ENCODE measurements at places on chromosomes 2 and 18.

- no peak for DNase-seq
Observed at GRCh38 chr2:121898483-121898882, 143.0 kb downstream of the TSN start.

DNA sequence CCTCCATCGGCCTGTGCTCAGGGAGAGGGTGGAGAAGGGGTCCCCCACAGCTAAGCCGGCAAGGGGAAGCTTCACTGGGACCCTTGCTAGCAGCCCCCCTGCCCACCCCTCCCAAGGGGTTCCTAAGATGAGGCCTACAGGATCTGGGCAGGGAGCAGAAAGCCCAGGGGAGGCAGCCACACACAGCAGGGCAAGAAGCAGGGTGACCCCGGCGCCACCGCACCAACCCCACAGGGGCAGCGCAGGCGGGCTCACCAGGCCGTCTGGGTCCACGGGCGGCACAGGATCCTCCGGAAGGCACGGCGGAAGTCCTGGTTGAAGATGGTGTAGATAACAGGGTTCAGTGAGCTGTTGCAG lies 1.8 kb downstream of the ADRA2B start:
- DNase-seq: no peak

DNA sequence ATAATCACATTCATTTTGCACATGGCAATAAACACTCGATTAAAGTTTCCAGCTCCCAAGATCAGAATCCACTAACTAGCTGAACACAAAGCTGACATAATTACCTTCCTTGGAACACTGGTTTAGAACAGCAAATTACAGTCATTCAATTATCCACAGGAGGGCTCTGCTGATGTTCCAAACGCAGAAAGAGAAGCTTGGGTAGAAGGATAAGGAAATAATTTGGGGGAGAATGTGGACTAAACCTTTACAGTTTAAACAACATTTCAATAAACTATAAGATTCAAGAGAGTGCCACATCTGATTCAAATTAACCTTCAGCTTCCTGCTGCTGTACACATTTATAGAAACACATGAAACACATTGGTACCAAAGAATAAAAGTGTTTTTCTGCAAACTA lies 67.8 kb upstream of the ARL4C start:
- no peak for DNase-seq

GRCh38 chr2:120291401-120292311 lies 39.0 kb downstream of the RALB start:
- DNase-seq: no peak

GRCh38 chr2:74935975-74936391 lies 22.5 kb upstream of the POLE4 start:
- DNase-seq: no peak

GRCh38 chr2:20972110-20972509 lies 71.8 kb downstream of the APOB start:
- DNase-seq: no peak

- no peak for DNase-seq
Observed at GRCh38 chr18:55458456-55459203, 129.4 kb downstream of the TCF4 start.

DNA sequence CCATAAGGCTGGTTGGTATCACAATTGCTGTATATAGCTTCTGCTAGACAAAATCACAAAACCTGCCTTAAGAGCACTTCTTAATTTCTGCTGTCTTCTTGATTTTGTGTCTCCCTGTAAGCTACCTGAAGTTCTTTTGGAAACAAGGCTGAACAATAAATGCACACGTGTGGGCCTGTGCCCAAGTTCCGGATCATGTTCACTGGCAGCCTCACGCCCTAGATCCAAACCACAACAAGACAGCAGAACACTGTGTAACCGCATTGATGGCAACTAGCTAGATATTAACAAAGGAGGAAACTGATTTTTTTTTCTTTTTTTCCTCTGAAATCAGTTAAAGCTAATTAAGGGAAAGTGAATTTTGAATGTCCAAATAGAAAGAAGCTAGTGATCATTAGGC lies 81.5 kb upstream of the LYPD6B start:
- DNase-seq: no peak

GRCh38 chr2:69567157-69567908 lies 76.2 kb downstream of the AAK1 start:
- DNase-seq: no peak

GRCh38 chr2:74253971-74254310 lies 55.5 kb downstream of the MTHFD2 start:
- DNase-seq: no peak

GRCh38 chr2:96163768-96164429 lies 18.7 kb upstream of the DUSP2 start:
- DNase-seq: peak; percentile 51

DNA sequence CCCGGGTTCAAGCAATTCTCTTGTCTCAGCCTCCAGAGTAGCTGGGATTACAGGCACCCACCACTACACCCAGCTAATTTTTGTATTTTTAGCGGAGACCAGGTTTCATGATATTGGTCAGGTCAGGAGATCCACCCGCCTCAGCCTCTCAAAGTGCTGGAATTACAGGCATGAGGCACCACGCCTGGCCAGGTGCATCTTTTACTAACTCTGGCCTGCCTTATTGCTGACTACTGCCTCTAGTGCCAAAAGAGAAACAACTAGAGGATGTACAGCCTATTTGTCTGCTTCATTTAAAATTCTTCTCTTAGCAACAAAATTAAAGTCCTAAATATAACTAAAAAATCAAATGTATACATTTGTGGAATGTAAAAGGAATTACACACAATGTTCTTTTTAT lies 115.4 kb downstream of the BMPR2 start:
- DNase-seq: no peak

GRCh38 chr2:221077251-221077650 lies 494.9 kb downstream of the EPHA4 start:
- DNase-seq: no peak

GRCh38 chr2:237503201-237503600 lies 16.1 kb downstream of the MLPH start:
- no peak for DNase-seq

DNA sequence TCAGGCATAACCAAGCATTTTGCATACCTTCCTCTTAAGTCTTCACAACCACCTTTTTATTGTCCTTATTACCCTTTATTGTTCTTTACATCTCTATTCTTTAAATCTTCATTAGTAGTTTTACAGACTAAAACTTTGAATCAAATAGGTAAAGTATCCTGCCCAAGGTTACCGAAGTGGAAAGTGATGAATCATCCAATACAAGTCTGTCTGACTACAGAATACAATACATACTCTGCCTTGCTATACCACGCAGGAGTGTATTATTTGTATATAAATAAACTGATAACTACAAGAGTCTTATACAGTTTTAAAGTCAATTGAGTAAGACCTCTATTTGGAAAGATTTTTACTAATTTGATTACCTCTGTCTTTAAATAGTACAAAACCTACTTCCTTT lies 196.0 kb downstream of the ZEB2 start:
- no peak for DNase-seq

DNA sequence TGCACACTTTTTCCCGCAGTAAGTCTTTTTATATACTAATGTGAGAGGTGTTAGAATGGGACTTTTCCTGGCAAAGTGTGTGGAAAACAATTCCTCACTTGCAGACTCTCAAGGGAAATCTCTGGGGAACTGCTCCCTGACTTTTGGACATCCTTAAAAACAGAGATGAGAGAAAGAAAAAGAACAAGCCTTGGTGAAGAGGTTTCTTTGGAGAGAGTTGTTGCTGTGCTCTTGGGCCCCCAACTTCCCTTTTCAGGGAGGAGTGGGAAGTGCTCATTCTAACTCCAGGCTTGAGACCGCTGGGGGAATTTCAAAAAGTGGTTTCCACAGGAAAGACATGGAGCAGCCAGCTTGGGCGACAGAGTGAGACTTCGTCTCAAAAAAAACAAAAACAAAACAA lies 142.6 kb upstream of the SPRED2 start:
- no peak for DNase-seq

DNA sequence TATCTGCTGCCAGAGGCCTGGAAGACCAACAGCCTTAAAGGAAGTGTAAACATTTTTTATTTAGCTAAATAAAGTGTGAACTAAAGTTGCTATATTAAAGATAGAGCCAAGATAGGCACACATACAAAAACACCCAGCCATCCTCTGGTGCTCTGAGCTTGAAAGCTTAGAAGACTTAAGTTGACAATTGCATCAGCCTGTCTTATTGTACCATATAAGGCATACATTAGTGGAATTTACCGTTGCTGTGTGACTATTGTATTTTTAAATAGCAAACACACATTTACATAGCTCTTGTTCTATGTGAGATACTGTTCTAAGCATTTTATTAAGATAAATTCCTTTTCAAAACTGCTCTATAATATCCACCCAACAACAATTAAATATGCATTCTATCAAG lies 736.6 kb upstream of the ZEB2 start:
- no peak for DNase-seq

DNA sequence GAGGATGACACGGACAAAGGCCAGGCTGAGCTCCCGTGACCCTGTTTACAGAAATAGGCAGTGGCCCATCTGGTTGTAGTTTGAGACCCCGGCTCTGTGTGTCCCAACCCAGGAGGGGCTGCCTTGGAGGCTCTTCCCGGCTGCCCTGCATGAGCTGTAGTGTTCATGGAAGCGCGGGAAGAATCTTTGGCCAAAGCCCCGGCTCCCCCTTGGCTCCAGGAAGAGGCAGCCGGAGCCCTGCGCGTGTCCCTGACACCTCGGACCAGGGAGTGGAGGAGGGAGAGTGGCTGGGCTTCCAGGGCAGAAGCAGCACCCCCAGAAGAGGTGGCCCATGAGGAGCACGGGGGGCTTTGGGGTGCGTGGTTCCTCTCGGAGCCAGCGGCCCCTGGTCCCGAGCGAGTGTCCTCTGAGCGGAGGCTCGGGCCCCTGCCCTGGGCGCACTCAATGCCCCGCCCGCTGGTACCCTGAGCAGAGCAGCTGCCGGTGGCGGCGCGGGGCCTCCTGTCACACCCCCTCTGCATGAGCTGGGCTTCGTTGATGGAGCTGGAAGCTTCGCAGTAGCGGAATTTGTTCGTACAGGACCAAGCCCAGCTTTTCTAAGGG lies 21.7 kb downstream of the GPR35 start:
- DNase-seq: no peak

GRCh38 chr2:220077488-220077887 lies 450.1 kb downstream of the SLC4A3 start:
- no peak for DNase-seq

- DNase-seq: no peak
Observed at GRCh38 chr2:128309280-128310093, 9.2 kb downstream of the HS6ST1 start.

DNA sequence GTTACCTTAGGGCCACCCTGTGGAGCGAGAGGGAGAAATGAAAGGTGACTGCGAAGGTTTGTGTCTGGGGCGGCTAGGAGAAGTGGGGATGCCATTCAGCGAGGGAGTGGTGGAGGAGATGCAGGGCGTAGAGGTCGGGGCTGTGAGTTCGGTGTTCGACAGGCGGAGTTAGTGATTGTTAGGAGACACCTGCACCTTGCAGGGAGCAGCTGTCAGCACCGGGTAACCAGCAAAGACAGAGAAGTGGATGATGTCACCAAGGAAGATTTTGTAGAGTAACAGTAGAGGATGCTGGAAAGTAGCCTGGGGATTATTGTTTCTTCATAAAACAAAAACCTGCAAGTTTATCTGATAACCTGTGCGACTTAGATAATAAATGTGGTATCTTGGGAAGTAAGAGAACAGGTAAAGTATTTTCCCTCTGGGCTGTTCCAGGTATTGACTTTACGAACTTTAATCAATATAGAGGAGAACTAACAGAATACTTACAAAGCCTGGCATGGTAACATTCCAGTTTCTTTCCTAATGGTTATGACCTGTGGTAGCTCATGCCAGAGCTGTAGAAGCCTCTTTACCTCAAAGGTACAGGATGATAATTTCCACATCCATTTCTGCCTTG lies 63.8 kb downstream of the SPTBN1 start:
- no peak for DNase-seq

DNA sequence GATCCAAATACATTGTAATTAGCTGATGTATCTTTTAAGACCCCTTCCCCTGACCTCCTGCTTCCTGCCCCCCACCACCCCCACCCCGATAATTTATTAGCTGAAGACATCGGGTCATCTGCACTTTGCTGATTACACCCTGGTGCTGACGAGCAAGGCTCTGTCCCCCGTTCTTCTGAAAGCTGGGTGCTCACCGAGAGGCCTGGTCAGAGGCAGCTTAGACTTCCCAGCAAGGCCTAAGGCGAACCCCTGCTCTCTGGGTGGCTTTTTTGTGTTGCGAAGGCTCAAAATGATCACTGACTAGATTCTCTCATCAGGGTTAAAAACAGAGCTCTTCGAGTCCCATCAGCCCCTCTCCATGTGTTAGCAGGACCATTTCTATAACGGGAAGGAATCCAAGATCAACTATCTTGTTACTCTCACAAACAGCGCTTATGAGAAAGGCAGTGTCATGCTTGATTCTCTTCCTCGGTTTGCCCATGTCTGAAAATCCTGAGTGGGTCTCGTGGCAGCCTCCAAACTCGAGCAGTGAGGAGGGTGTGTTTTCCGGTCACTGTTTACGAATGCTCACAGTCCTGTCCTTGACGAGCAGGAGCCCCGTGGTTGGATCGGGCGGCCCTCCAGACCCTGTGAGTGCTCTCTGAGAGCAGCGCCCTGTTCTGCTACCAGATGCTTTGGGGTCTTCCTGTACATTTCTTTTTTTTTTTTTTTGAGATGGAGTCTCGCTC lies 201.6 kb downstream of the HDAC4 start:
- no peak for DNase-seq

GRCh38 chr2:196170213-196170605 lies 1.2 kb downstream of the STK17B start:
- no peak for DNase-seq

DNA sequence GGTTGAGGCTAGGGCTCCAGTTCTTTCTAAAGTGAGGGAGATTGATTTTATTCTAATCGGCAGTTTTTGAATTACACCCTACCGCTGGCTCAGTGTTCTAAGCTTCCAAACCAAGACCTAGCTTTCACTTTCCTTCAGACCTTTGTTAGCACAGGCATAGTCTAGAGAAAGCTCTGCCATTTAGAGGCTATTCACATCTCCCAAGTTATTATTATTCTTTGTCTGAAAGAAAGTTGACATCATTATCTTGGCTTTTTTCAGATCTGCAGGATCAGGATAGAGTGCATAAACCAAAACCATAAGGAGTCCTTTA lies 276.8 kb downstream of the ASXL3 start:
- DNase-seq: no peak

- no peak for DNase-seq
Observed at GRCh38 chr2:99297994-99298393, 3.0 kb downstream of the LYG1 start.
